ENCODE measurements at places on chromosomes 4 and X.

DNA sequence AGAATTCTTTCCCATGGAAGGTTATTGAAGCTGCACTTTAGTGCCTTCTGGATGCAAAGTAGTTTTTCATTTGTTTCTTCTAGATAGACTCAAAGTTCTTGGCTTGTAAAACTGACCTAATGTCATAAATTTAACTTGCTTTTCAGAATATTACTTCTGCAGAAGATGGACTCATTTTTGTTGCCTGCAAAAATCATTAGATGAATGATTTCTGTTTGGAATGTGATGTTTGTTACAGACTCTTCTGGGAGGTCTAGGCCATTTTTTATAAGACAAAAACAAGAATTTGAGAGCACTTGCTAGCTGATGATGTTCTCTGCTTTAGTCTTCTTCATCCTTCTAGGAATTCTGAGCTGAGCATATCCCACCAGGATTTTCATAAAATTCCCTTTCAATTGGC lies 308.6 kb upstream of the GIMD1 start:
- no peak for DNase-seq

DNA sequence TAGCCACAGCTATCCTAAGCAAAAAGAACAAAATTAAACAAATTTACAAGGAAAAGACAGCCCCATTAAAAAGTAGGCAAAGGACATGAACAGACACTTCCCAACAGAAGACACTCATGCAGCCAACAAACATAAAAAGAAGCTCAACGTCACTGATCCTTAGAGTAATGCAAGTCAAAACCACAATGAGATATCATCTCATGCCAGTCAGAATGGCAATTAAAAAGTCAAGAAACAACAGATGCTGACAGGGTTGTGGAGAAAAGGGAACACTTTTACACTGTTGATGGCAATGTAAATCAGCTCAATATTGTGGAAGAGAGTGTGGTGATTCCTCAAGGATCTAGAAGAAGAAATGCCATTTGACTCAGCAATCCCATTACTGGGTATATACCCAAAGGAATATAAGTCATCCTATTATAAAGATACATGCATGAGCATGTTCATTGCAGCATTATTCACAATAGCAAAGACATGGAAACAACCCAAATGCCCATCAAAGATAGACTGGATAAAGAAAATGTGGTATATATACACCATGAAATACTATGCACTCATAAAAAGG lies 163.0 kb upstream of the TET2 start:
- DNase-seq = no peak

GRCh38 chrX:23389196-23389792 lies 54.6 kb downstream of the PTCHD1 start:
- DNase-seq = no peak

GRCh38 chrX:15404401-15405096 lies 20.3 kb upstream of the VEGFD start:
- no peak for DNase-seq

DNA sequence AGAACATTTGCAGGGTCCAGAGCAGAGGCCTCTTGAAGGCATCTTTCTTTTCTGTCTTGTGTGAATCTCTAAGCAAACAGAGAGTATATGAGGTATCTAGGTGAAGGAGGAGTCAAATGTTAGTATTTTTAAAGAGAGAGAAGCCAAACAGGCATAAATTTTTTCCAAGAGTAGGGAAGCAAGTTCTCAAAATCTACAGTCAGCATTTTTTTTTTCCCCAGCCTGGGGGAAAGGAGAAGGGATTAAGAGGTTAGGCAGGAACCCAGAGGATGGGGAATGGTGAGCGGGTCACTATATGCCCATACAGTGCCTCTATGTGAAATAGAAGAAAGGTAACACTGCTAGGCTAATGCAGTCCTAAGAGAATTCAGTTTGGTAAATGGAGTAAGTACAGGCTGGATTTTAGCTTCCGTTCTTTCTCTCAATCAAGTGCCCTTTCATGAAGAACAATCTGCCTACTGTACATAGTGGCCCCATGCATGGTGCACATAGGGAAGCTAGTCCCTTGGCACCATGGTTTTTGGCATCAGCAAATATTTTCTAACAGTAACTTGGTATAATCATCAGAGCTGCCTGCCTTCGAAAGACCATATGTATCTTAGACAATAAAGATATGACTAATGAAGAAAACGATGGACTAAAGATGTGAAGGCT lies 163.1 kb upstream of the MAB21L2 start:
- no peak for DNase-seq

DNA sequence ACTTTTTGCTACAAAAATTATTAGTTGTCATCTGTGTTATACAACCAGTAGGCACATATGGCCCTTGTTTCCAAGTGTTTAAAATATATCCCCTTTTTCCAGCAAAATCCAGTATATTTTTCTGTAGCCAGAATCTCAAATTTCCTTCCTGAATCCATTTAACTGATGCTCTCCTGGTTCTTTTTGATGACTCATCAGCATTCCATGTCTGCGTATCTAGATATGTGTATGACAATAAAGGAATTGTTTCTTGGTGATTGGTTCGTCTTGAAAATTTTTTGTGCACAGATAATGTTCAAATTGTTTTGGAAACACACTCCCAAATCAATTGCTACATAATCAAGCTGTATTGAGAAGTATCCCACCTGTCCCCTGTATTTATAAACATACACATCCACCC lies 98.3 kb downstream of the ITM2A start:
- DNase-seq = no peak

- DNase-seq = no peak
These were observed 1.0 kb downstream of the ZDHHC9 start for GRCh38 chrX:129842510-129843208.
